ENCODE measurements at places on chromosomes 4 and X.

- DNase-seq = no peak
These were observed 184.7 kb upstream of the FRMPD4 start for GRCh38 chrX:11953615-11954014.

GRCh38 chr4:7992846-7993245 is 53.2 kb upstream of the AFAP1 start:
- no peak for DNase-seq

DNA sequence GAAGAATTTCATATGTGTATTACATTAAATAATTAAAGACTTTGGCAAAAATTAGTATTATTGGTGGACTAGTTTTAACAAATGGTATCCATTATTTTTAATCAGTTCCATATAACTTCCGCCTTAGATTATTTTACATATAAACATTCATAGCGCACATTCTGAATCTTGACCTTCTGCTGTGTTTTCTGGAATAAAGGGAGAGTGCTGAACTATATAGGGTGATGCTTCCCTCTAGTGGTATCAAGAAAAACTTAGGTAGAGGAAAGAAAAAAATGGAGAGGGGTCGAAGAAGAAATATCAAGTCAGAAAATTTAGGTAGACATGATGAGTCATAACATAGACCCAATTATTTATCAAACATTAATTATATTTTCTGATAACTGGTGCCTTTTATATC is 155.6 kb upstream of the PACRGL start:
- no peak for DNase-seq

DNA sequence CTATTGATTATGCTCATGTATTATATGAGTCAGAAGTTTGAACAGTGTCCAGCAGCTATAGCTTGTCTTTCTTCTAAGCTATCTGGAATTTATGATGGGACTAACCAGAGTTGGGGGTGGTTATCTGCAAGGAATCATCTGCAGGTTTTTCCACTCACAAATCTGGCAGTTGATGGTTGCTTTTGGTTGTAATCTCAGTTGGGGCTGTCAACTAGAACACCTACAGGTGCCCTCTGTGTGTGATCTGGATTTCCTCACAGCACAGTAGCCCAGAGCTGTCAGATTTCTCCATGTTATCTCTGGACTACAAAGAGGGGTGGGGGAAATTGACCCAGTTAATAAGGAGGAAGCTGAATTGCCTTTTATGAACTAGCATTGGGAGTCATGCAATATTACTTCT is 51.4 kb upstream of the MAP9 start:
- DNase-seq = no peak

DNA sequence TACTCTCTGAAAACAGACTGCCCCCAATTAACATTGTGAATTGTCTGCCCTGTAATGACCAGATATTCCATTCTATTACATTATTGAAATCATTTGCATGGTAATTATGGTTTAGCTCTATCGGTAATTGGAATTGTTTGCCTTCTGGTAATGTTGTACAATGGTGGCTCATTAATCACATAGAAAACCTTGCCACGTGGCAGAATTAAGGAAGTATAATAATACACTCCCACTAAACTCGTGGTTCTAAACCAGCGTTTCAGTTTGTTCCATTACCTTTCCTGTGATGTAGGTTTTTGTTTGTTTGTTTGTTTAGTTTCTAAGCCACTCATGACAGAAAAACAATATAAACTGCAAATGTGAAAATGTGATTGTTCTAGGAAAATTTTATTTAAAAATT is 45.1 kb upstream of the TAPT1 start:
- DNase-seq = no peak

All from stimulated activated naive B cell treated with anti-CD40 and anti-IgM and Interleukin-4, amounts not matched to agents 10 μg/mL and 1 μg/mL and 100 μg/mL, for 72 hours (primary cell).